ENCODE measurements at places on chromosomes 7 and 10.

DNA sequence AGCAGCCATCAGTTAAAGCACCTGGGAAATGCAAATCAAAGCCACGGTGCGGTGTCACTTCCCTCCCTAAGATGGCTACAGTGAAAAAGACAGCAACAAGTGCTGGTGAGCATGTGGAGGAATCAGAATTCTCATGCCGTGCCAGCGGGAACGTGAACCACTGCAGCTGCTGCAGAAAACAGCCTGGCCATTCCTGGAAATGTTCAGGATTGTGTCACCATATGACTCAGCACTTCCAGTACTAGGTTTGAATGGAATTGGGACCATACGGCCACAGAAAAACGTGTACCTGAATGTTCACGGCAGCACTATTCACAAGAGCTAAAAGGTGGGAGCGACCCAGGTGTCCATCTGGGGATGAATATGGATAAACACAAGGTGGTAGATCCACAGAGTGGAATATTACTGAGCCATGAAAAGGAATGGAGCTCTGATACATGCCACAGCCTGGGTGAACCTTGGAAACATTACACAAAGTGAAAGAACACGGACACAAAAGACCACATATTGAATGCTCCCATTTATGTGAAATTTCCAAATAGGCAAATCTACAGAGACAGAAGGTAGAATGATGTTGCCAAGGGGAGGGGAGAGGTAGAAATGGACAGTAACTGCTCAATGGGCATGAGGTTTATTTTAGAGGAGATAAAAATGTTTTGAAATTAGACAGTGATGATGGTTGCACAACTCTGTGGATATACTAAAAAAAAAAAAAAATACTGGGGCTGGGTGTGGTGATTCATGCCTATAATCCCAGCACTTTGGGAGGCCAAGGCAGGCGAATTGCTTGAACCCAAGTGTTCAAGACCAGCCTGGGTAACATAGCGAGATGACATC, 61.6 kb downstream of the MICALL2 start:
- no peak for DNase-seq

GRCh38 chr10:88838766-88839350, 12.8 kb downstream of the ANKRD22 start:
- DNase-seq, result no peak

DNA sequence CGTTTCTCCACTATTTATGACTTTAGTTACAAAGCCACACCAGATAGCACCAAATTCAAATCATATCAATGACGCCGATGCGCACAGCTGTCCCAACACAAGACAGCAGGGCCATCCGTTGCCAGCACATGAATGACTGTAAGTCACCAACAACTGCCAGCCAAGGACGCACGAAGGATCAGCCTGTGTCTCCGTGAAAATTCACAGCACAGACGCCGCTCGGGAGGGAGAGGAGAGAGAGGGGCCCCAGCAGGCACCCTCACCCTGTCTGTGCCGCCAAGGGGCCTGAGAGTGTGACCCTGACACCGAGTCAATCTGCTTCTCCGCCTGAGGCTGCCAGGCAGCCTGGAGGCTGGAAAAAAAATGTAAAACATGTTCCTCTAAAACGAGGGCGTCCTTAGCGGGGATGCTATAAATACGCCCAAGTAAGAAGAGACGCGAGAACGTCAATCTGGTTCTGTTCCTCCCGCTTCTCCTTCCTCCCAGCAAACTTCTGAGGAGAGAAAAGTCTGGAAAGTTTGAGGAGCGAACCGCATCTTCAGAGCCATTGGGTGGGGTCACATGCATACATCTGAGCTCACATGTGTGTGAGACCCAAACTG, 111.2 kb downstream of the PTPRN2 start:
- DNase-seq, result no peak

- no peak for DNase-seq
Measured at GRCh38 chr10:49089557-49090188, 25.6 kb downstream of the VSTM4 start.

DNA sequence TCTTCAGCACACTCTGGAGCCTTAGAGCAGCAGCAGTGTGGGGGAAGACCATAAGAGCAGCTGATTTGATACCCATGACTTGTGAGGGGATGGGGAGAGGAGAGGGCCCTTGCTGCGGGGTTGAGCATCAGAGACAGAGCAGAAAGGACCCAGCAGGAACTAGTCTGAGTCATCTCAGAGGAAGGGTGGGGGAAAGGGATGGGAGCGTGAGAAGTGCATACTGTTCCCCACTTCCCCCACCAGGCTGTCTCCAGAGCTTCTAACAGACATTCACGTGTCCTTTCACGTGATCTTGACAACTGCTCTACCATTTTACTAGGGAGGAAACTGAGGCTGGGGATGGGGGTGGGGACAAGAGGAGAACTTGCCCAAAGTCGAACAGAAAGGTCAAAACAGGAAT, 38.7 kb downstream of the FAM241B start:
- no peak for DNase-seq

DNA sequence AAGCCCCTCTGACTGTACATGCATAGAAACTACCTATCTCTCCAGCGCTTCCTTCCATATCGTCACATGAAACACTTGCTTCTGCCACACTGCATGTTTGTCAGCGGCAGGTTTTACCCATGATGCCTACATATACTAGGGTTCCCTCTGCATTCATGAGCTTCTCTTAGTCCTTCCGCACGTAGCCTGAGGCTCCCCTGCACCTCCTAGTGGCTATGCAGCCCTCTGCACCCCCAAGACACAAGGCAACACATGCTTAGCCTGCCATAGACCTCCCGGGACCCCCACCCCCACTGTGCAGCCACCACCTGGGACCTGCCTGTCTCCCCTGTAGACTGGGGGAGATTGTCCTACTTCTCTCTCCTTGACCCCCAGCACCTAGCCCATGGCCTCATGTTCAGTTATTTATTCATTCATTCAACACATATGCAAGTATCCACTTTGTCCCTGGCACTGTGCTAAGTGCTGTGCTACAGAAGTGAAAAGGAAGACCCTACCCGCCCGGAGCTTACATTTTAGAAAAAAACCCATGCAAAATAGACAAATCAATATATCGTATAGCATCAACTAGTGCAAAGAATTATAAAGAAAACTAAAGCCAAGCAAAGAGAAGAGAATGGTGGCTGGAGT, 23.5 kb downstream of the TMEM273 start:
- DNase-seq, result no peak

GRCh38 chr10:63388421-63389031, 77.3 kb downstream of the JMJD1C start:
- no peak for DNase-seq

DNA sequence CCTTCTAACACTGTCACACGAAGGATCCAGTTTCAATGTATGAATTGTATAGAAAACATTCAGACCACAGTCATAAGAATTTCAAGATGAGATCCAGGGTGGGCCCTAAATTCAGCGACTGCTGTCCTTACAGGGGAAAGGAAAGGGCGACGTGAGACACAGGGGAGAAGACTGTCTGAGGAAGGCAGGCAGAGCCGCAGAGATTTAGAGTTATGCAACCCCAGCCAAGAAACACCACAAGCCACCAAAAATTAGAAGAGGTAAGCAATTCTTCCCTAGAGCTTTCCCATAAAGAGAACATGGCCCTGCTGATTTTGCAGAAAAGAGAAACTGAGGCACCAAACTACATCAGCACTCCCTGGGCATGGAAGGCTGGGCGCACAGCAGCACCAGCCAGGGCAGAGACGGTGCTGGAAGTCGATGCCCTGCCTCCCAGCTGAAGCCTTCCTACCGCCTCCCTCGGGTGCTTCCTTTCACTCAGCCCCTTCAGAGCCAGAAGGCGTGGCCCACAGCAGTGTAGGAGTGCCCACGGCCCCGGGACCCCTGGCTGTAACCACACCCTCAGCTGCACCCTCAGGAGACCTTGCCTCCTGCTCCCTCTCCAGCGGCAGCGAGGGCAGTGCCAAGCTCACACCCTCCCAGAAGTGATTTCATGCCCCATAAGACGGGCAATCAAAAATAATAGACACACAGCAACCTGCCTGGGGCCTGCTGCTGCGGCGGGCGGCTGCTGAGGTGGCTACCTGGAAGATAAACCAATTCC, 81.0 kb upstream of the LRRC4 start:
- no peak for DNase-seq

DNA sequence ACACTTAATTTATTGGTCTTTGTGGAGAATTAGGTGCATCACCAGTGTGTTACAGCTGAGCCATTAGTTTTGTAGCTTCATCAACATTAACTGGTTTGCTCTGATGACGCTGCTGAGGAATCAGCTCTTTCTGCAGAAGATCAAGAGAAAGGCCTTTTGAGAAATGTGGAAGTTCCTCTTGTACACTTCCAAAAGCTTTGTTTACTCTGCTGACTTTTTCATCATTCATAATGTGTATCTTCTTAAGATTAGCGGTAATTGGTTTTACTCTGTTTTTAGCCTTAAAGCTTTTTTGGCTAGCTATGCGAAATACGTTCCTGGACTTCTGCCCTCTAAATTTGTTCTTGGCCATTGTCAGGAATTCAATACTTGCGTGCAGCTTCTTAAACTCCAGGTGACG, 8.2 kb upstream of the PHYH start:
- no peak for DNase-seq

GRCh38 chr7:128948312-128948973, 10.7 kb downstream of the IRF5 start:
- DNase-seq, result no peak

DNA sequence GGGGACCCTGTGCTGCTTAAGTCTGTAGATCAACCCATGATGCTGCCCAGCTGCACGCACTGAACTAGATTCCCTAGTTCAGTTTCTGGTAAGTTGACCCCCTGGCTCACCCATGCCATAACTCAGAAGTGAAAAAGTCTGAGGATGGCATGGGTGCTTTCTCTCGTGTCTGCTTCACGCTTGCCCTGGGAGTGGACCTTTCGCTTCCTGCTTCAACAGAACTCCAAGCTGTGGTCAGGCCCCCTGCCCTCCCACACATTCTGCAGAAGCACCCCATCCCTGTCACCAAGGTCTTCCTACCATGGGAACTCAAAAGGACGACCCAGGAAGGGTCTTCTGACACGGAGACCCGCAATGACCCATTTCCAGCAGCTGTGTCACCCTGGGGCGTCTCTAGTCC, 39.9 kb downstream of the LRRC18 start:
- DNase-seq, result no peak

DNA sequence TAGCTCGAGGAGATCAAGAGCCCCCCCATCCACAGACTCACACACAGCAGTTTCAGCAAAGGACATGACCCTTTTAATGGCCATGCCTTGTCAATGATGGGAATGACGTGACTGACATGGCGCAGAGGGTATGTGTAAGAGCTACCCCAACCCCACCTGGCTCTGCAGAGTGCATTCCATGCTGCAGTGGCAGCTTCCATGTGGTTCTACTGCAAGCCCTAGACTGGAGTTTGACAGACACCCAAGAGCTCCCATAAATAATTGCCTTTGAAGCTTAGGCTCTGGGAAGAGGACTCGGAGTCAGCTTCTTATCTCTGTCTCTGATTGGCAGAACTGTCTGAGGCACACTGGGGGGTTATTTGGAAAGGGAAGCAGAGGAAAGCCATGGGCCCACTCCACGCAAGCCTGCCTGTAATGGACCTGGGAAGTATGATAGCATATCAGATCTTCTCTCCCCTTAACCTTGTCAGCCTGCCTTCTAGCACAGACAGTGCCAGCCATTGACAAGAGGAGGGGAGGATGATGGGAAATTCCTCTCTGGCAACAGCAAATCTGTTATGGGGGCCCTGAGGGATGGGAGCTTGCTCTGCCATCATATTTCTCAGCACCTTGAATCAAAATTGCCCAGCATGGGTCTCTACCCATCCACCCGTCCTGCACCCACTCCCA, 478.5 kb upstream of the PODXL start:
- no peak for DNase-seq

DNA sequence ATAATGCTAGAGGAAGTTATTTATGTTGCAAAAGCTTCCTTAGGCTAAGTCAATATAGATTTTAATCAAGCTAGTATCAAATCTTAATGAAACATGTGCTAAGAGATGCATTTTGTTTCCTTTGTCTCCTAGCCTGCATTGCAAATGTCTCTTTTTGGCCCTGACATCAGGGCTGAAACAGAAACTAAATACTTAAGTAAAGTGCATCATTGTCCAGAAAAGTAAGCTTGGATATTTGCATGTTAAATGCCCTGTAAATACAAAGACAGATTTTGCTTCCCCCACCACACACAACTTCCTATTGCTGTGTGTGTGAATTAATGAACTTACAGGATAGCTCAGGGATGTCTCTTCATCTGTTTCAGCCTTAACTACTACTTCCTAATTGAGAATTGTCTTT, 10.0 kb upstream of the STAMBPL1 start:
- DNase-seq, result no peak

DNA sequence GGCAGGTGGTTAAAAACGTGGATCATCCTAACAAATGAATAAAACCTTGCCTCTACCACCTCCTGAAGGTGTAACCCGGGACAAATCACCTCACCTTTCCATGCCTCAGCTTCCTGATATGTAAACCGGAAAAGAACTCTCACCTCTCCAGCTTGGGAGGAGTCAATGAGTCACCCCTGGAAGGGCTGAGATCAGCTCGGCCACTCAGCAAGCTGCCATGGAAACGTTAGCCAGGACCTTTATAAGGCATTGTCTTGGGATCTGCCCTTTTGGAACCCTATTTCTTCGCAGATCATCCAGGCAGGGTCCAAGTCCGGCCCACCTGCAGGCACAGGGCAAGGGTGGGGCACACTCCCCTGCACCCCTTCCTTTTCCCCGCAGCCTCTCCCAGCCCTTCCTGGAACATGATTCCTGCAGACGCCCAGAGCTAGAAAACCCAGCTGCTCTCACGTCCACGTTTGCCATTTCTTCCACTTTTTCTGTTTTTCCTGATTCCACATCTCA, 81.6 kb upstream of the PFKP start:
- DNase-seq, result no peak

DNA sequence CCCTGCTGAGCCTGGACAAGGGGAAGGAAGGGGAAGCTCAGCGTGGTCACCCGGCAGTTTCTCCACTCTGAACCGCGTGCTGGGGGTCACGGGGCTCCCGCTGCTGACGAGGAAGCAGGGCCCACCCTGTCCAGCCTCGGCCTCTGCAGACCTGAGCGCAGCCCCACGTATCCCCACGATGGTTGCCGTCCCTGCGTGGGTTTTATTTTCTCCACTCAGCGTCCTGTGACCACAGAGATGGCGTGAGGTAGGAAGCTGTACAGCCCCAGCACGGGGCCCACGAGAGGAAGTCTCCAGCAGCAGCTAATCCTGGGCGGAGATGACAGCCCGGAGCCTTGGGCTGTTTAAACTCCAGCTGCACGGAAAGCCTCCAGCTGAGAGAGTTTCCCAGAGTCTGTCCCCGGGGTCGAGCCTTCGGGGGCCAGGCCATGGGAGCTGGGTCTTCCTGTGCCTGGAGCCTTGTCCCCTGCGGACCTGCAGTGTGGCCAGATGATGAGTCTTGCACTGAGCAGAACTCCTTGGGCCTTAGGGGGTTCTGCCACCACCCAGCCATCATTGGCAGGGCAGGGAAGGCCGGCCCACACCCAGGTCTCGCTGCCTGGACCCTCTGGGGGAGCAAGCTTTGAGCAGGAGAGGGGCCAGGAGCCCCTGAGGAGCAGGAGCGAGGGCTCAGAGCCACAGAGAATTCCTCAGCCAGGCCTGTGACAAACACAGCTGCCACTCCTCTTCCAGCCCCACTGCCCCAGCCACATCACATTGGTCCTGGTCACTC, 72.8 kb upstream of the FAM20C start:
- no peak for DNase-seq

GRCh38 chr10:113320211-113320610, 232.6 kb upstream of the HABP2 start:
- DNase-seq, result no peak

- no peak for DNase-seq
Measured at GRCh38 chr10:121484401-121484800, 113.8 kb downstream of the FGFR2 start.

Measured in NCI-H510A treated with DMSO at 0.1 percent for 48 hours (cell line).